ENCODE measurements at places on chromosomes 2 and 18.

DNA sequence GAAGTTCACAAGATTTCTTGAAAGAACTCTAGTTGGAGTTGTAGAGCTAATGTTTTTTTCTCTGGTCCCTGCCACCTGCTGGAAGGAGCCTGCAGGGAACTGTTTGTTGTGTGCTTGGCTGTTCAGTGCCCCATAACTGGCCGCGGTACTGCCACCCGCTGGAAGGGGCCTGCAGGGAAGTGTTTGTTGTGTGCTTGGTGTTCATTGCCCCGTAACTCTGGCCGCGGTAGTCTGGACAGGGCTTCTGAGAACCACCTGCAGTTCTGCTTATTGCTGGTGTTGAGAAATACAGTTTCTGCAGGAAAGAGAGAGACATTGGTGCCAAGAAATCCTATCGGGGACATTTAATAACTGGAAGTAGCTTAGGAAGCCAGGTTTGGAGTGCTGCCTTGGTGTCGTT lies 58.1 kb downstream of the AGAP1 start:
- DNase-seq: no peak

- DNase-seq: no peak
These were observed 25.7 kb downstream of the MDH1 start for GRCh38 chr2:63614448-63614968.

DNA sequence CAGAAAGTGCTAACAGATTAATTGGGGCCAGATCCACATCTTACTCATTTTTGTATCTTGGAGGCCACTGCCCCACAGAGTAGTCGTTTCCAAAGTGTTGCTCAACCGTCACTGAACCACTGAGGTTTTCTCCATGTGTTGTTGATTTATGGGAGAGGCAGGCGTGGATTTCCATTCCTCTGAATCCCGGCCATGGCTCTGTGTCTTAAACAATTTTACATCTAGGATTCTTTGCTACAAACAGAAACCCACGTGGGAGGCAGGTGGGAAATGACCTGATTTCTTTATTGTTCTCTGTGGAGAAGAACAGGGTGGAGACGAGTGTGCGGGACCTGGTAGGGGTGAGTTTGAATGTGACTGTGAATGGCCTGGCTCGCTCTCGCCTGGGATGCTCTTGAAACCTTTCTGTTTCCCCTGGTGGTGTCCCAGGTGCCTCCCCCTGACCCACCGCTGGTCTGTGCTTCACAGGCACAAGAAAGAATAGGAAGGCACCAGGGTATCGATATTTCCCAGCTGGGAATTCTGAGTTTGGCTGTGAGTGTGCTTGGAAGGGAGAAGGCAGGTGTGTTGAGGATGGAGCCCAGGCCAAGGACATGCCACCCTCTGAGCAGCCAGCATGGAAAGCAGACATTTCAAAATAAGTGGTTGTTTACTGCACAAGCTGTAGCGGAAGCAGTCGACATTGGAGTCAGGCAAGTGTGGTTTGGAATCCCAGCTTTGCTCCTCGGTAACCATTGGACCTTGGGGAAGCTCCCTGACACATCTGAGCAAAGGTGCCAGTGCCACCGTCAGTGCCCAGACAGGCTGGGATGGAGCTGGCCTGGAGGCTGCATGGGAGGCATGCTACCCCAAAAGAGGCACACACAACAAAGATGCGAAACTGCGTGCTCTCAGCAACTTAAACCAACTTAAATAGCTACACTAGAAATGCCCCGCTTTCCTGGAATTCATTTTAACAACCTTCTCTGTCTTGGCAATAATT lies 50.0 kb downstream of the LPIN1 start:
- DNase-seq: no peak

DNA sequence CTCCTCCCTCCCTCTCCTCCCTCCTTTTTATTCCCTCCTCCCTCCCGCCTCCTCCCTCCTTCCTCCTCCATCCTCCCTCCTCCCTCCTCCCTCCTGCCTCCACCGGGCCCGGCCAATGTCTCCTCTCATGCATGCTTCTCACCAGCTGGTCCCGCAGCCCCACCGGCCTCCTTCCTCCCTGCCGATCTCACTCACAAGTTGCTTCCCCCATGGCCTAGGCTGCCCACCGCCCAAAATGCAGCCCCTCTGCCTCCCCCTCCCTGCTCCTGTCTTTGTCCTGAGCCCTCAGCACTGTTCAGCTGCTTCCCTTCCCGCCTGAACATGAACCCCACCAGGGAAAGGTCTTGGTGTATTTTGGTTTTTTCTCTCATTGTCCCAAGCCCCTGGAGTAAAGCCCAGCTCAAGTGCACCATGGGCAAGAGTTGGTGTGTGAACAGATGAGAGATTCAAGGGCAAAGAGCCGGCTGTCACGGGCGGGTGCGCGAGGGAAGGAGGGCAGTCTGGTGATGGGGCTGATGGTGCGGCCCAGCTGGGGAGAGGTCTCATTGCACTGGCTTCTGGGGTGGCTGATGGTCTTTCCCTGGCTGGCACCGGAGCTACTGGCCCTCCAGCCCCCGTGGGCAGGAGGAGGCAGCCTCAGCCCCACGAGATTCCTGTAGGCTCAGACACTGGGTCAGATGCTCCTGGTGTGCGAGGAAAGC lies 117.6 kb downstream of the TWIST2 start:
- no peak for DNase-seq

GRCh38 chr18:59639821-59640220 lies 57.4 kb downstream of the CCBE1 start:
- no peak for DNase-seq

GRCh38 chr2:241608881-241609280 lies 28.1 kb downstream of the THAP4 start:
- DNase-seq: no peak

DNA sequence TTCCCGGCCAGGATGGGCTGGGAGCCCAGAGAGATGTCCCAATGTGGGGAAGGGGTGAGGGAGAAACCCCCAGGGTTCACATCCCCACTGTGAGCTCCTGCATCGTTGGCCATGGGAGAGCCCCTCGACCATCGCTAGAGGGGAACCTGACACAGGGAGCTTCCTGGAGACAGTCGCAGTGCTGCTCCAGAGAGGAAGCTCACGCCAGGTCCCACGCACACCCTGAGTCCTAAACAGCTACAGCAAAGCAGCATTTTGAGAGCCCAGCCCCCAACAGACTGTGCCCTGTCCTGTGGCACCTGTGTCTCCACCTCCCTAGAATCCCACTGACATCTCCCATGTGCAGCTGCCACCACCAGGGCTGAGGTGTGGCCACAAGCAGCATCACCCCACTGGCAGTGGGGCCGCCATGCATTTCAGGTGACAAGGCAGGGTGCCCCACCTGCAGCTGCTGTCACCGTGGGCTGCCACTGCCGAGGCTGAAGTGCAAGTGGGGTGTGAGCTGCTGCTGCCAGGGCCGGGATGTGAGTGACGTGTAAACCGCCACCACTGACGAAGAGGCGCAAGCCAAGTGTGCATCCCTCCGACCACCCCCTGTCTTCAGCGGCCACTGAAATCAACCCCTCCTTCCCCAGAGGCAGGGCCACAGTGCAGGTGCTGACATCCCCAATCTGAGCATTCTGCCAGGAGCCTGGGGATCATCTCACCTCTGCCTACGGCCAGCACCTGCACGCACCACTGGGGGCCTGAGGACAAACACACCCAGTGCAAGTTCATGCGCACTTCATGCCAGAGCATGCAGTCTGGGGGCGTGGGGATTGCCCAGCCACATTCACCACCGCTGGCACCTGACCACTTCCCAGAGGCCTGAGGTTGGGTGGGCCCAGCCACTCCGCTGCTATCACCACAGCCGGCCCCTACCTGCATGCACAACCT lies 467.7 kb upstream of the SALL3 start:
- DNase-seq: no peak

- DNase-seq: no peak
These were observed 881 bp downstream of the PIKFYVE start for GRCh38 chr2:208266936-208267335.

- no peak for DNase-seq
These were observed 22.4 kb downstream of the CRYGD start for GRCh38 chr2:208101716-208102631.

- DNase-seq: no peak
These were observed 163.5 kb downstream of the UXS1 start for GRCh38 chr2:106030287-106031268.

DNA sequence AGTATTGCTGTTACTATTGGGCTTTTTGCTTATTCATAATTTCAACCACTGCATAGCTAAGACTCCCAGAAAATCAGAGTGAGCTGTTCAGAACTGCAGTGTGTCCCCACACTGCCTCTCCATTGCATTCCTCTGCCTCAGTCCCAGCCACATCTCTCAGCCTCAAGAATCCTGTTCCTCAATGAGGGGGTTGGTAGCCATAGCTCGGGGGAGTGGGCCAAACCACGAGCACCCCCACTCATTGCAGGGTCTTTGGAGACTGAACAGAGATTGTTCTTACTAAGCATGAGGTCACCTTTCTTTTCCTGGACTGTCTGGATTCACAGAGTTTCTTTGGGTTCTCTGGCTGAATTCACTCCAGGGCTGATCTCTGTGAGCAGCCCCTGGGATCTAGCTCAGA lies 161.1 kb downstream of the GFPT1 start:
- no peak for DNase-seq
